ENCODE measurements at places on chromosomes 7 and 10.

GRCh38 chr7:47715631-47716068 is 133.7 kb upstream of the TNS3 start:
- DNase-seq = no peak

DNA sequence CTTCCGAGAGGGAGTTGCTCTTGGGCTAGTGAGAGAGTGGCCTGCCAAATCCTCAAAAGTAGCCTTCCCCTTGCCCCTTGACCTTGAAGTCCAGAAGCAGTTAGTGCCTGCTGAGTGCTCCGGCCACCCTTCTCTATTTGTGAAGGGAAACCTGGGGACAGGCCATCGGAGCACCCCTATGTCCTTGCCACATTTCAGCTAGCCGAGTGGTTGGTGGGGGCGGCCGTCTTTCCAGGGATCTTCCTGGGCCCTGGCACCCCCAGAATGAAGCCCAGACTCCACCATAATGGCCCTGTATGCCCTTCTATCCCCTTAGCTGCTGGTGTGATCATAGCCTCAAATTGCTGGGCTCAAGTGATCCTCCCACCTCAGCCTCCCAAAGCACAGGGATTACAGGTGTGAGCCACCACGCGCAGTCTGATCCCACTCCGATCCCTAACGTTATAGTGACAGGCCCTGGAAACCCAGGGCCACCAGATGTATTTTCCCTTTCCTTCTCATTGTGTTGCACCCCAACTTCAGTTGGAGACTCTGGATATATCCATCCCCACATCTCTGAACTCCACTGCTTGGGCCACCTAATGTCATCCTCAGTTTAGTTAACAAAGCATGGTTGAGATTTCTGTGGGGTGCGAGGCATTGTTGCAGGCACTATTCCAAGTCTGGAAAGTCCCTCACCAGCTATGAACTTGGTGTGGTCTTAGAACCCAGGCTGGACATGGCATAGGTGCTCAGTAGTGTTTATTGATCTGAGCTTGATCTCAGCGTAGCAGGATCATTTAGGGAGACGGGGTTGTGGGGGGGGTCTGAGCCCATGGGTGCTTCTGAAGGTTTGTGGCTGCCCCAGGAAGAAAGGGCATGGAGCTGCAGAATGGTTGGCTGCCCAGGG is 1.6 kb downstream of the TSPAN14 start:
- no peak for DNase-seq

DNA sequence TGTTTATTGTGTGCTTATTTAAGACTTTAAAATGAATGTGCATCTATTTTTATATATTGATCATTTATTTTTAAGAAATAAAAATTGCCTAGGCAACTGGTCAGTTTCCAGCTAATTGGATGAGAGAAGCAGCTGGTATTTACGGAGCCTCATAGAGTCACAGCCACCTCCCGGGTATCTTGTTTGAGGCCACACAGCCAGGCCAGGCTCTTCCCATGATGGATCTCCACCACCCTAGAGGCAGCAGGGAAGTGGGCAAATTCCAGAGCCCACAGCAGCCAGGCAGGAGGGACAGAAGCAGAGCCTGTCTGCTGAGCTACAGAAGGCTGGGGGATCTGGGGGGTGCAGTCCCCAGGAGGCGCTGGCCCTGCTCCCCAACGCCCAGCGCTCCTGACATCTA is 61.6 kb downstream of the CLEC2L start:
- DNase-seq = no peak

DNA sequence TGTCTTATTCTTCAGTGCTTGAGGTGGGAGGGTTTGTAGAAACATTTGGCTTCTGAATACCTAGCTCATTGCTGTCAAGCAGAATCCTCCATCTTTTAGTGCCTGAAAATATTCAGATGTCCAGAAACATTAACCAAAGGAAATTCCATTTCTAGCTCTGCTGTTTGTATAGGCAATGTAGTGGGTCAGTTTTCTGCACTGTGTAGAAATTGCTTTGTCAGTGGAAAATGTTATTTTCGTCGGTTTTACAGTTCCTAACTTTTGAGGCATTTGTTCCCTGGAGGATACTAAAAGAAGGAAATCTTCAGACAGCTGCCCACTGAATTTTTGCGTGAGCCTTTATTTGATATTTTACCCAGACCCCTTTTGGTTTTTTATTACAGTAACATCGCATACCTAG is 143.4 kb downstream of the TPST1 start:
- DNase-seq = no peak

GRCh38 chr10:7258948-7259523 is 151.8 kb downstream of the SFMBT2 start:
- no peak for DNase-seq

GRCh38 chr7:102215711-102216110 is 71.0 kb upstream of the SH2B2 start:
- DNase-seq = no peak

DNA sequence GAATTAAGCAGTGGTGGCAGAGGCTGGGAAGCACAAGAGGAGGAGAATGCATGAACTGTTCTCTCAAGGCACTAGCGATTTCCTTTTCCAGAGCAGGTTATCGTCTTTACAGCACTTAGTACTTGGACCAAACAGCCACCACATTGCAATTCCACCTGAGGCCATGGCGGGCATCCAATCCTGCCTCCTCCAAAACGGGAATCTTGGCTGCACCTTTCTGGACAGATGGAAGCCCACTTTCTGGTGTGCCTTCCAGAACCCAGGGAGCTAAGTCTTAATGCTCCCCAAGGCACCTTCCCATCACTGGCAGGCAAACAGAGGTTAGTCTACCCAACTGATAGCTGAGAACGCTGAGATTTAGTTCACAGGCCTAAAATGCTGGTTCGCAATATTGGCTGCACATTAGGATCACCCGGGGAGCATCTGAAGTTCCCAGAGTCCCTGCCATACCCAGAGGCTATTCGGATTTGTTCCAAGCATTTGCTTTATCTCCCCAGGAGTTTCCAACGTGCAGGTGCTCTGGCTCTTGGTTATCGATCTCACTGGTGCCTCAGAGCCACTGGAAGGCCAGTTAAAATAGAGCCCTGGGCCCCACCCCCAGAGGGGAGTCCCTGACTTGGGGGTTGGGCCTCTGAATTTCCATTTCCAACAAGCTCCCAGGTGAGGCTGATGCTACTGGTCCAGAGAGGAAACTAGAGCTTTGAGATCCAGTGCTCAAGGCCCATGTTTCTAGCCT is 62.2 kb downstream of the KCNMA1 start:
- DNase-seq = no peak

- DNase-seq = no peak
Observed at GRCh38 chr10:56763090-56763489, 402.0 kb upstream of the ZWINT start.

DNA sequence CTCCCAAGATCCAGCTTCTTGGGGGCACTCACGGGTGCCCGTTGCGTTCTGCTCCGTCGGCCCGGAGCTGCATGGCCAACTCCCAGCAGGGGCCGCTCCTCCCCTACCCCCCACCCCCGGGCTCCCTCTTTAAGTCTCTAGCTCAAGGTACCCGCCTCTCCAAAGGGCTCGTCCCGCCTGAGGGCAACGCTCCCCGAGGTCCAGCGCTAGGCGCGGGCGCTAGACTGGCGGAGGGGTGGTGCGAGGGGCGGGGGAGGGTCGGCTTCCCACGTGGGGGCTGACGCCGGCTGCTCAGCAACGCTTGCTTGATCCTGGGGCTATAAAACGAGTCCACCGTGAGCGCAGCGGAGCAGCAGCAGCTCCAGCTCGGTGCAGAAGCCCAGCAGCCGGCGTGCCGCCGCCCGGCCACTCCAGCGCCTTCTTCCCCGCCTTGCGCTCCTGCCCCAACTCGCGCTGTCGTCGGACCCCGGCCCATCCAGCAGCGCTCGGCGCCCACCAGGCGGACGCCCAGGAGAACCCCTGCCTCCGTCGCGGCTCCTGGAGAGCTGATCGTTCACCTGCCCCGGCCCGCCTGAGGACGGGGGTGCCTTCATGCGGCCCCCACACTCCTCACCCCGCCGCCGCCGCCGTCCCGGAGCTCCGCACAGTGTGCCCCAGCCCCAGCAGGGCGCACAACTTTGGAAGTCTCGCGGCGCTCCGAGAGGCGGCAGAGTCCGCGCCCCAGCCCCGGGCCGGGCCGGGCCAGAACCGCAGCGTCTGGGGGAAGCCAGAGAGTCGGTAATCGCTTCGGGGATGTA is at the start of gene ADRA2A:
ADRA2A (plus strand) TSS at position 348 of the 797 bp plus-strand sequence. CDS start 968 bp downstream, outside the sequence.
- DNase-seq = no peak

DNA sequence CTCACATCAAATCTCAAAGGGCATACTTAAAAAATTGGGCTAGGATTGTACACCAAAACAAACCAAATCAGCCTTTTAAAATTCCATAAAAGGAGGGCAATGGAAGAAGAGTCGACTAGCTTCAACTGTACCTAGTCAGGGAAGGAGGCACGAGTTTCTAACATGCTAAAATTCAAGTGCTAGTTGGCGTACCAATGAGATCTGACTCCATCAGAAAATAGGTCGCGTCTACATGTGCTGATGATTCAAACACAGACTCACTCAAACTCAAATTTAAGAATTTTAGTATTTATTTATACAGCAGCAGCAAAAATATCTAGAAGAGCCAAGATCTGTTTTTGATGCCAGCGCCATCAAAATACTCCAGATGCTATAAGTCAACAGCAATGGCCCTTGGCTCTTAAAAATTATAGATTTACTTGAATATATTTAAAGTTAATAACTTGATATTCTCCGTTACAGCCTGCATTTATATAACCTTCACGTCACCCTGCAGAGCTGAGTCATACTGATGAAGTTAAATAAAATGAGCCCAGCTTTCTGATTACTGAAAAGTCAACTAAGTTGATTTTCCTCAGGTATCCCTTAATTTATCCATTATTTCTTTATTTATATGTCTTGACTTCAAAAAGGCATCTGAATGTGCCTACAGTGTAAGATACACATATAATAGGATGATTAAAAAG is 302.1 kb upstream of the IMMP2L start:
- DNase-seq = no peak

- no peak for DNase-seq
Observed at GRCh38 chr7:125074141-125074540, 144.5 kb upstream of the POT1 start.

DNA sequence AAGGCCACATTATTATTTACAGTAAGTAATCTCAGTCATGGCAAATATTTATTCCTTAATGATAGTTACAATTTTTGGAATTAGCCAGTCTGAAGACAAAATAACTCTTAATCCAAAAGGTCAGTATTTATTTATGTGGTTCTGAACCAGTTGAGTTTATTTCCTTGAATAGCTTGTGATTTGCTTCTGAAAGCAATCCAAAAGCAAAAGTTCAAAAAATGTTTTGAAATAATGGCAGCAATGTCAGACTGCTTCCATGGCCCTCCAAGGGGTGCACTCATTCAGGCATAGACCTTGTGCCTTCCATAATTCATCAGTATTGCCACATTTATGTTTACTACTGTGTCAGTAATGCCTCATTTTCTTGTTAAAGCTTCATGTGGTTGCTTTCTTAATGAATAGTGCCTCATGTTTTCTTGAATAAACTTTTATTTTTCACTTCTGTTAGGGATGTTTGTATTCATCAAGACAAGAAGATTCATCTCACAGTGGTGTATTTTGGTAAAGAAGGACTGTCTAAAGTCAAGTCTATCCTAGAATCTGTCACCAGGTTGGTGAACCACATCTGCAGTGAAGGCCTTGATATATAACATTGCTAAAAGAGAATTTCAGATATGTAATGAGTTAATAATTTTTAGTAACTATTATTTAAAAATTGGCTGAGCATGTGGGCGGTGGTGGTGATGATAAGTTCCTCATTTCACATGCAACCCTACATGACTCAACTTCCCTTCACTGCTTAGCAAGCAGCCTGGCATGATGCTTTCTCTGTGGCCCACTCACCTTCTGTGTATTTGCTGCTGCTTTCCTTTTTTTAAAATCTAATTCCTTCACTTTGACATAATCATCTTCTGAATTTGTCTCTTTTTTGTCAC is 22.0 kb downstream of the CSGALNACT2 start:
- no peak for DNase-seq

DNA sequence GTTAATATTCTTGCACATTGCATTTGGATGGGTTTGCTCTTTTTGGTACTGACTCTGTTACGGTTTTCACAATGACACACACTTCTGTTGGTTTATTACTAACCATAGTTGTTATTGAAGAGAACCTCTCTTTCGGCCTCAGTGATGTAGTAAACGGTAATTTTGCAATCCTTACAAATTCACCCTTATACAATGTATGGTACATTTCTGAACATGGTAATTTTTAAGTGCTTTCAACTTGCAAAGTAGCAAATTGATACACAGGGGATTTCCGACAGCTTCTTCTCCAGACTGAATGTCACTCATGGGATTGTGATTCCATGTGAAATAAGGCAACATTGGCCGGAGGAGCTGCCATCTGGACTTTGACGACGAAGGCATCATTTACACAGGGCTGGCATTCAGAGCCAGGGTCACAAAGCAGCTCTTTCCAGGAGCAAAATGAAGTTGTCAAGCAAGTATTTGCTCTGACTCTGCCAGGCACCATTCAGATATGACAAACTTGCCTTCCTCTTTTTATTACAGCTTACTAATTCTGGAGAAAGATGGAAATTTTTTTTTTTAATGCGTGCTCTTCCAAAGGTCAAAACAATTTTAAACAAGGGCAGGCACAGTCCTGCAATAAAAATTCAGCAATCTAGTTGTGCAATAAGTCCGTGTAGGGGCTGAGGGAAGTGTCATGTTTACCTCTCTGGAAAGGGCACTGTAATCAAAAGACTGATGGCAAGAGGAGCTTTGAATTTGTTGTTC is 711.5 kb upstream of the C7orf33 start:
- no peak for DNase-seq

- no peak for DNase-seq
Observed at GRCh38 chr10:97154162-97154561, 31.6 kb downstream of the SLIT1 start.
